ENCODE measurements at places on chromosomes 7 and 10.

DNA sequence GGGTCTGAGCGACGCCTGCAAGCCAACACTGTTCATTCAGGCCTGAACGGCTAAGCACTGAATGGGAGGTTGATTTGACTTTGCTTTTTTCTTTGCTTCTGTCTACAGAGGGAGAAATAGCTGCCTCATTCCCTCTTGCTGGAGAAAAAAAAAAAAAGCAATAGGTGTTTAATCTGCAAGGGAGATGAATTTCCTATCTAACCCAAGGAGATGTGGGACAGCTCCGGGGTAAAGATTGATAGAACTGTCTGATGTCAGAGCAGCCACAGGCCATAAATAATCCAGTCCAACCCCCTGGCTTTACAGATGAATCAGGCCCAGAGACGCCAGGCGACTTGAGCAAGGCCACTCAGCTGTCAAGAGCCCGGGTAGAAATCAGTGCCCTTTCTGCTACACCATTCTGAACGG lies 168.0 kb downstream of the ARHGAP12 start:
- DNase-seq, result no peak

- no peak for DNase-seq
Measured at GRCh38 chr10:62893036-62893435, 76.9 kb upstream of the EGR2 start.

DNA sequence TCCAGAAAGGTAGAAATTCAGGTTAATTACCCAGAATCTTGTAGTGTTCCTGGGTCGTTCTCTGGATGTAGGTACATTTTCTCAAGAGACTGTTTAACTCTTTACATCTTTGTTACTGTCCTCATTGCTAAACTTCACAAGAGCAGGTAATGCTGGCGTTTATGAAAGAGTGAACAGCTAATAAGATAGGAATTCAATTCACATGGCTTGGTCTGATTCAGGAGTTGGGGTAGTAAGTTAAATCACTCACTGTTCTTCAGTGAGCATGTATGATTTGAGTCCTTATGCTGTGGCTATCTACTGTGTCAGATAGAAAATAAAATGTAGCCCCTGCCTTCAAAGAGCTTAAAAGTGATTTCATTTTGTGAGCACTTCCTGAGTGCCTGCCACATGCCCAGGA lies 480.0 kb downstream of the LRMDA start:
- DNase-seq, result no peak

GRCh38 chr10:97372233-97372875 lies 28.8 kb downstream of the RRP12 start:
- no peak for DNase-seq

DNA sequence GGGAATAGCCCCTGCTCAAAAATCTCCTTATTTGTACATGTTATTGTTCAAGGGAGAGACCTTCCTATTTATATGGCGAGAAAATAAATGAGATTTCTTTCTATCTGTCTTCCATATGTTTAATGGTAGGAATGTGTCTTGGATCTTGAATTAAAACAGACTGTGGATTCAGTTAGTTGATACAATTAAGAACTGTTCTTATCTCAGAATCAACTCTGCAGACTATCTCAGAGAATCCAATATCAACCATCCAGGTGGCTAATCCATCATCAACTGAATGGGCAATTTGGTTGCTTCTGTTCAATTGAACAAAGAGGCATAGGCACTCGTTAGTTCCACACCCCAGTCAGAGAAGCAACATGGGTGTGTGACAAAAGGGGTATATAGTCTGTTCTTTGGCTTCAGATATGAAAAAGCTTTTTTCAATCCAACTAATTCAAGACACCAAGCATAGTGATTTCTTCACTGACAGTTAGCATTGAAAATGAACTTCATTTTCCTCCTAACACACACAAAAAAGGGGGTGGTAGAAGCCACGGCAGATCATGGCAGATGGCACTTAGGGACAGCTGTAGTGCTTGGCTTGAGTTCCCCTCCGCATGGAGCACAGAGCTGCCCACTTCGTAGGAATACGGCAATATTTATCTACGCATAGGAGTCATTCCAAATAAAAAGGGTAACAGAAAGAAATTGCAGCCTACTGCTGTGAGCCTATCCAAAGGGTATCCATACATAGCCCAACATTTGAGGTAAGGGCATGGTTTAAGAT lies 135.9 kb downstream of the KIAA1217 start:
- no peak for DNase-seq

DNA sequence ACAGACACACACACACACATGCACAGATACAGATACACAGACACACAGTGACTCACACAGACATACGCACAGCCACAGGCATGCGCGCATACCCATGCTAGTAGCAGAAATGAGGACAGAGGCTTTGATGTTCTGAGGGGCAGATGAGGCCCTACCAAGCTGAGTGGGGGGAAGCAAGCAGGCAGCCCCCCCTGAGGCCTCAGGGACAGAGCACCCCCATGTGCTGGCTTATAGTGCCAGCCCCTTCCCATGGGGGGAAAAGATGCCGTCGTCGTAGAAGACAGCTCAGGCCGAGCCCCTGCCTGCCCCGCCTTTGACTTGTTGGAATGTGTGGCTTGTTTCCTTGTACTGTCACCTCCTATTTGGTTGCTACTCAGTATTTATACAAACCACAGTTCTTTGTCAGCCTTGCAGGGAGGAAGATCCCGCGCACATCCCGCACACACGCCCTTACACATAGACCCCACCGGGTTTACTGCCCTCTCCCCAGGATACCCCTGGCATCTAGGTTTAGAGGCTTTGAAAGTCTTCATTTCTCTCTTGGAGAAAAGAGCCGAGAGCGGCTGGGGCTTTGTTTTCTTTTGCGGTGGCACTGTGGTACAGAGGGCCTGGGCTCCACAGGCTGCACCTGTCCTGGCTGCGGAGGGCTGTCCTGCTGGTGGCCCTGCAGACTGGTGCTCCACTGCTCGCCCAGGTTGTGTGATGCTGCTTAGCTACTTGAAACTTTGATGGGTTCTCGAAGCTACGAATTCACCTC lies 112.5 kb downstream of the DOCK1 start:
- no peak for DNase-seq

- DNase-seq, result no peak
Measured at GRCh38 chr7:129690701-129691100, 79.2 kb downstream of the NRF1 start.

DNA sequence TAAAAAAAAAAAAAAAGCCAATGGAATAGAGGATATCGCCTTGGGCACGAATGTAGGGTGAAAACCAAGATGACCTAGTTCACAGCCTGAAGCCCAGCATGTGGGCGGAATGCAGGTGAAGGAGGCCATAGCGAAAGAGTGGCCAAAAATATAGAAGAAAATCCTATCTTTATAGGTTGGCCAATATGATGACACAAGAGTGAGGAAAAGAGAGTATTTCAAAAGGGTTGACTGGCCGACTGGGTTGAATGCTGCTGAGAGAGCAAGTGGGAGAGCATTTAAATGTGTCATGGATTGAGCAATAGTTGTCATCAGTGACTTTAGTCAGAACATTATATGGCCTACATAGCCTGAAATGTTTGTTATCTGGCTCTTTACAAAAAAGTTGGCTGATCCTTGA lies 17.2 kb upstream of the GLI3 start:
- no peak for DNase-seq

DNA sequence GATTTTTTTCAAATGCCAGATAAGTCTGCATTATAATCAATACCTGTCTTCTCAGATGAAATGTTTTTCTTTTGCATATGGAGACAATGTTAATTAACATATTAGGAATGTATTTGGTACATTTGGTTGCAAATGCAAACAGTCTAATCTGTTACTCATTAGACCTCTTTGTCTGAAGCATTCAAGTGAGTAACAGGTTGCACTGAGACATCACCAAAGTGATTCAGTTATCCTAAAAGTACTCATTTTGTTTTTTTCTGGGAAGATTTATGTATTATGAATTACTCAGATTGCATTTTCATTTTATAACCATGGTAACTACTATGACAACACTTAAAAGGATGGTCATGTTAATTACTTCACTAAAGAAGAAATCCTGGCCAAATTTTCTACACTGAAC lies 513.6 kb downstream of the HTR7 start:
- no peak for DNase-seq

DNA sequence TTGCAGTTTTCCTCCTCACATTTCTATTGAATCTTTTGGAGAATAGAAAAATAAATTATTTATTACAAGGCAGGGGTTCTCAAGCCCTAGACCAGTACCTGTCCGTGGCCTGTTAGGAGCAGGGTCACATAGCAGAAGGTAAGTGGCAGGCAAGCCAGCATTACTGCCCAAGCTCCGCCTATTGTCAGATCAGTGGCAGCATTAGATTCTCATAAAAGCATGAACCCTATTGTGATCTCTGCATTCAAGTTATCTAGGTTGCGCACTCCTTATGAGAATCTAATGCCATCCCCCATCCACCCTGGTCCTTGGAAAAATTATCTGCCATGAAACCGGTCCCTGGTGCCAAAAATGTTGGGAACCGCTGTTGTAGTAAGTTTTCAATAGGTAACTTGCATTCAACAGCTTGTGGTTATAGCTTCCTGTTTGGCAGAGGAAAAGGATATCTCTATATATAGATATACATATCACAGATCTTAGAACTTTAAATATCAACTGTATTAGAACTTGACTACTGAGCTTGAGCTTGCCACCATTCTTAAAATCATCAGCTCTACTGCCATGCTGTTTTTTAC lies 165.1 kb downstream of the AHR start:
- no peak for DNase-seq

Measured in glutamatergic neuron (in vitro differentiated cells).